NCI-H510A (cell line): ENCODE measurements at places on chromosomes 4 and X.

GRCh38 chrX:48786341-48786800 lies at the start of gene GATA1:
Gene GATA1, plus strand, starts transcription at chrX:48786590. Its CDS starts 4,520 bp downstream, at chrX:48791110.
- no peak for DNase-seq

GRCh38 chrX:112190646-112191045 lies 108.1 kb upstream of the TRPC5 start:
- no peak for DNase-seq

- no peak for DNase-seq
These were observed 83.7 kb downstream of the HTRA3 start for GRCh38 chr4:8353158-8353669.

GRCh38 chr4:145299380-145300076 lies 119.1 kb upstream of the OTUD4 start:
- no peak for DNase-seq
